Heart left ventricle (tissue), 16 donors: ENCODE measurements at places on chromosomes 7 and 10. TPM values are rescaled to one million over a fixed set of nuclear protein-coding genes. Genes with fewer than 3 reads are reported as not detected.

DNA sequence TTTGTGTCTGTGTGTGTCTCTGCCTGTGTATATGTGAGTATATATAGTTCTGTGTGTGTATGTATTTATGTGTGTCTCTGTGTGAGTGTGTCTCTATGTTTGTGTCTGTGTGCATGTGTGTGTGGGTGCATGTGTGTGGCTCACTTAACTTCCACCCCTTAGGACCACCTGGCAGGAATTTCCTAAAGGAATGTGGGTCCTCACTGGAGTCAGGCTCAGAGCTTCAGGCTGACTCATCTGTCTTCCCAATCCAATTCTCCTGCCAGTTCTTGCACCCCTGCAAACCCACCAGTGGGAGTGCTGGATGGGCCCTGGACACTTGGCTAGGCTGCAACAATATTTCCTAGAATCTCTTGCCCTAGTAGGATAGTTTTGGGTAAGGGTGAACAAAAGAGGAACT lies 70.2 kb upstream of the GRB10 start:
- no peak for DNase-seq

DNA sequence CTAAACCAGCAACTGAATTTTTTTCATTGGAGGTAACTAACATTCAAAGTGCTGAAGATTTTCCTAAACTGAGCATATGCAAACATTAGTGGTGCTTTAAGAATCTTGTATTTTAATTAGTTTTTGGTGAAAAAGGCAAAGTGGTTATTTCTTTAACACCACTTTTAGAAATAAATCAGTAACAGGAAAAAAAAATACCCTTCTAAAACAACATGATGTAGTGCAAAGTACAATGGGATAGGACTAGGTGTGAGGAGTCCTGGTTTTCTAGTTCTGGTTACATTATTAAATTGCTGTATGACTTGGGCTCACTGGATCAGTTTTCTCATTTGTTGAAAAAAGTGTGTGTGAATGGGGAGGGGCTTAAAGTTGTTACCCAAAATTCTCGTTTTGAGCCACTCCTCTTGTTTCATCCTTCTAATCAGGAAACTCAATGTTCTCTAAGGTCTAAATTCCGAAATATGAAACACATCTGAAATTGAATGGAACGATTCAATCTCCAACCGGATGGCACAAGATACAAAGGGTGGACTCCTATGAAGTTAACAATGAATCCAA lies 1.8 kb downstream of the WASL start:
- DNase-seq = no peak

DNA sequence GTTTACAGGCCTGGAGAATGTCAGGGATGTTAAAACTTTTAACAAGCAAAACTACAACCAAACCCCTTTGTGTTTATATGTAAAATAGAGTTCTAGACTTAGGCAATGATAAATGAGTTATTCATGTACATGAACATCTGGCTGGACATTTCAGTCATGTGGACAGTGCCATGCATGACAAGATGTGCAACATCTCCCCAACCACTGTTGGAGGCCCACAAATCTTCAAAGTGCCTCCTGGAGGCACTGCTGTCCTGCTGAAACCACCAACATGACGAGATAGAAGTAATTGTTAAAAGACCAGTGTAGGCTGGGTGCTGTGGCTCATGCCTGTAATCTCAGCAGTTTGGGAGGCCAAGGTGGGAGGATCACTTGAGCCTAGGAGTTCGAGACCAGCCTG lies 18.4 kb downstream of the PPIA start:
- no peak for DNase-seq

Gene SPAM1
- not detected for polyA plus RNA-seq

DNA sequence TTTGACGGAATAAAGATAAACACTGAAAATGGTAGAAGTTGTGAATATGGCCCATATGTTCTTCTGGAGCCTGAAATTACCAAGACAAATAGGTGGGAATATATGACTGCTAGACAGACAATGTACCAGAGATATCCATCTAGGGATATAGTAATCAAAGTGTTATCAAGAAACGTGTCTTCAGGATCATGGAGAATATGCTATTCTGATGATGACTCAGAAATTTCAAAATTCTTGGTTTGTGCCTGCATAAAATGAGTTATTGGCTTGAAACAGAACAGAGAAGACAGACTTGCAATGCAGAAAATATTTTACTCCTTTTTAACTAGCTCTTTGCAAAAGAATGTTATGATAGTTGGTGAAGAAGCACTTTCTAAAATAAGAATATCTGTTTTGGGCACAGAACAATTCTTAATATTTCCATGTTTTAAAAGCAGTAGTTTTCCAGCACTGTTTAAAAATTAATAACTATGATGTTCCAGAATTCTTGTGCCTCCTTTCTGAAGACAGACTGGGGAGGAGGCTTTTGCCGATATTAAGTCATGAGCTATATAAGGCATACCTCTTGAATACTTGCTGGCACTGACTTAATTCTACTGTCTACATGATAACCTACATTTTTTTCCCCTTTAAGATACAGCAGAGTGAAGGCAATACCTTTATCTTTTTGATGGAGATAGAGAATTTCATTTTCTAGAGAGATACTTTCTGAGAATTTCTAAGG lies 34.4 kb upstream of the CABCOCO1 start:
- DNase-seq = no peak

DNA sequence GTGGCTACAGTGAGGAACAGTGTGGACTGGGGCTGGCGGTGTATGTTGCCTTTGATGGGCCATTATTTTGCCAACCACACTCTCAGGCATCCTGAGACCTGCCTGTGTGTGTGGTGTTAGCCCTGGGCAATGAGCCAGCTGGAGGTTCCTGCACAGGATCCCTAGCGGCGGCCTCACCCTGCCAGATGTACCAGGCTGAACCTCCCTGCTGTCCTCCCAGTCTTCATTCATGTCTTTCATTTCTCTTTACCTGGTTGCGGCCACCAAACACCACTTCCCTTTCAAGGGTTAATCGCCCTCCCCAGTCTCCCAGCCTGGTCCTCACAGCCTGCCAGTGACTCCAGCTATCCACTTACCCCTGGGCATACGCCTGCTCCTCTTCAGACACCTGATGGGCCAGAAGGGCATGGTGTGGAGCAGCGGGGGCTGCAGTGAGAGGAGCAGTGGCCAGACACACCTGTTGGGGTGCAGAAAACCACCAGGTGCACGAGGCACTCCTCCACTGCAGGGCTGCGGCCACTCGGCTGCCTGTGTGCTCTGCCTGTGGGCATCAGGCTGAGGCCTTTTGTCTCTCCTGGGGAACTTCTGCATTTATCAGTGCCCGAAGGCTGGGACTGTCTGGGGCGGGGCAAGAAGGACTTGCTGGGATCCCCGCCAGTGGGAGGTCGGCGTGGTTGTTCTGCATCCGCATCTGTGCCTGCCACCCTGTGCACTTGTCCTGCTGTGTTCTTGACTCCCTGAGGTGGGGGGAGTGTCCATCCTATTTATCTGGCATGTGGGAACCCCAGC lies 111.6 kb downstream of the ARHGAP22 start:
- peak; percentile 41 for DNase-seq

GRCh38 chr10:123391275-123392028 lies 237.2 kb downstream of the BUB3 start:
- no peak for DNase-seq

GRCh38 chr10:47026301-47027107 lies 115.3 kb downstream of the PTPN20 start:
- no peak for DNase-seq

- DNase-seq = no peak
These were observed 78.7 kb downstream of the ARHGAP22 start for GRCh38 chr10:48526011-48526821.

- no peak for DNase-seq
These were observed 36.0 kb upstream of the NRG3 start for GRCh38 chr10:81838950-81839349.

Gene PAX4
- polyA plus RNA-seq = not detected

- DNase-seq = no peak
These were observed 92.4 kb downstream of the KIF20B start for GRCh38 chr10:89793649-89794254.

Gene ZNF775
- polyA plus RNA-seq = 4.4 TPM

DNA sequence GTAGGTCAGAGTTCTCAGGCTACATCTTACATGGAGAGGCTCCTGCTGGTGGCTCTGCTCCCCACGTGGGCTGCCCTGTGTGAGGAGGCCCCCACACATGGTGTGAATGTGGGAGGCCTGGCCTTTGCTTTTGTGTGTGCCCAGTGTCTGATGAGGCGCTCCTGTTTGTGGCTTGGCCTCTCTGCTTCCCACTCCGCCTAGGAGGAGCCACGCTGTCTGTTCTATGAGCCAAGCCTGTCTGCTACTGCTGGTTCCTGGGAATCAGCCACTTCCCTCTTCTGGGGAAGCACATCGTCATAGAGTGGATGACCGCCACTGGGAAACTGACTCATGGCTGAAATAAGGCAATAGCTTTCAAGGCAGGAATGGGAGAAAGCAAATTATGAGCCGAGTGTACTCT lies 87.1 kb downstream of the CYP26A1 start:
- peak; percentile 31 for DNase-seq

Gene EN2
- 0.08 TPM for polyA plus RNA-seq

GRCh38 chr10:43960981-43961380 lies 312.3 kb upstream of the ZNF32 start:
- DNase-seq = no peak
